ENCODE measurements at places on chromosomes 3 and 15. TPM values are rescaled to one million over a fixed set of nuclear protein-coding genes. Genes with fewer than 3 reads are reported as not detected.
A peak's percentile ranks its signal among the peaks of the same experiment; 100 is the strongest.

DNA sequence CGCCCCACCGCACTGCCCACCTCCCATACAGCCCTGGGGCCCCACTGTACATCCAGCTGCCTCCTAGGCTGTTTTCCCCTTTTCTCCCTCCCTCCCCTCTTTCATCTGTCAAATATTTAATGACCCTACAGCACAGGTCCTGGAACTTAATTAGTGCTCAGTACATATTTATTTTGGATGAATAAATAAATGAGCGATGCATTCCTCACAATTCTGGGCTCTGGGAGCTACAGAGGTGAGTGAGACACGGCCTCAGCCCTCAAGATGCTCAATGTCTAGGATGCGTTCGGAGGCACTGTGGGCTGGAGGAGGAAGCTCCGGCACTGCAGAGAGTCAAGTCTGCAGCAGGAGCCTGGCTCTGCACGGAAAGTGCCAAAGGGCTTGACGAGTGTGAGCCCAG, 175.0 kb downstream of the FAM43A start:
- H3K27ac ChIP-seq = no peak overlapping the region
- peaks cover 14% of the 10 kb centered on the region for H3K27me3 ChIP-seq
- no peaks in the 10 kb centered on the region for H3K36me3 ChIP-seq
- no peak overlapping the region for H3K4me3 ChIP-seq
- no peak for DNase-seq
- peaks cover 13% of the 10 kb centered on the region for H3K4me1 ChIP-seq

GRCh38 chr3:88131695-88132094, 18.1 kb upstream of the C3orf38 start:
- H3K36me3 ChIP-seq = peaks cover 6% of the 10 kb centered on the region
- no peak overlapping the region for H3K4me3 ChIP-seq
- peaks cover 4% of the 10 kb centered on the region for H3K4me1 ChIP-seq
- H3K27ac ChIP-seq = no peak overlapping the region

DNA sequence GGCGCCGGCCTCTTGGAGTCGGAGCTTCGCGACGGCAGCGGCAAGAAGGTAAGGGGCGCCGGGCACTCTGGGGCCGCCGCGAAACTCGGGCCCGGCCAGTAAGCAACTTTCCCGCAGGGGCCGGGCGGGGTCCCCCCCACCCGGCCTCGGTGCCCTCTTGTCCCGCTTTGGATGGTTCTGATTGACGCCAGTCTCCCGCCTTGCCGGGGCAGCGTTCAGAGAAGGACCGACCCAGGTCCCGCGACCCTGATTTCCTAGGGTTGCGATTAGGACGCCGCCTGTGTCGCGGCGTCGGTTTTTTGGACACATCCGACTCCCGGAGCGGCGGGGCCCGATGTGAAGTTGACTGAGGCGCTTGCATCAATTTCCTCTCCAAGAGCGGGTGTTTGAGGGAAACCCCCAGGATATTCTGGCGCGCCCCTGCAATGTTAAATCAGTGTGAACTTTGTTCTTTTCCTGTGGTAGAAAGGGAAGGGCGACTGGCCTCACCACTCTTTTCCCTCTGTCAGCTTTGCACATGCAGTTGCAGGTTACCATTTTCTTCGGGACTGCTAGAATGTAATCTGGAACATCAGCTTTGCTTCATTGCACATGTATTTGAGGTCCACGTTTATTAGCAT, 755 bp downstream of the PDE8A start:
- no peaks in the 10 kb centered on the region for H3K36me3 ChIP-seq
- H3K27me3 ChIP-seq = no peaks in the 10 kb centered on the region
- peak overlapping the region; percentile 78 for H3K27ac ChIP-seq
- peak overlapping the region; percentile 88 for H3K4me3 ChIP-seq
- DNase-seq = peak; percentile 18

- no peaks in the 10 kb centered on the region for H3K4me1 ChIP-seq
- no peak overlapping the region for H3K27ac ChIP-seq
- H3K4me3 ChIP-seq = no peak overlapping the region
- no peaks in the 10 kb centered on the region for H3K27me3 ChIP-seq
Measured at GRCh38 chr3:182487611-182488010, 305.7 kb upstream of the ATP11B start.

DNA sequence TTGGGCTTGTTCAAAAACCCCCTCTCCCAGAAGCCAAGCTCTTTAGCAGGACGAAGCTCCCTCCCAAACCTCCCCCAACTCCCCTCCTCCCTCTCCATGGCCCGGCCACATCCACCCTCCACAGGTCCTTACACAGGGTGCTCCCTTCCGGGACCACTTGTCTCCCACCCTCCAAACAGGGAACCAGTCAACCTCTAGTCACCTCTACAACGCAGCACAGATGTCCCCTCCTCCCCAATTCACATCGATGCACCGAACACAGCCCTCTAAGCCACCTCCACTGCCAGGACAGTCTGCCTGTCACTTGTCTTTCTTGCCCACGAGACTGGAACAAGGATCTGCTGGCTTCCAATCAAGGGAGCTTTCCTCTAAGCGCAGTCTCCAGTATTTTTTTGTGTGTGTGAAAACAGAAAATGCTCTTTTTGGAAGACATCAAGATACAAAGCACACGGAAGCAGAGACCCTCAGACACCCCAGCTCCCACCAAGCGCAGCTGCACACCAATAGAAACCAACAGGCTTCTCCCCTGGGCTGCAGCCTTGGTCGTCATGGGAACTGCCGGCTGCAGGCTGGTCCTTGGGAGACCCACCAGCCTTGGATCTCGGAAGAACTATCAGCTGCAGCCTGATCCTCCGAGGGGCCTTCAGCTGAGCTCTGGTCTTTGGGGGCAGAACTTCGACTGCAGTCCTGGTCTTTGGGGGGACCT, 26.5 kb downstream of the IQSEC1 start:
- H3K4me1 ChIP-seq = no peaks in the 10 kb centered on the region
- no peak for DNase-seq
- no peak overlapping the region for H3K4me3 ChIP-seq
- peaks cover 38% of the 10 kb centered on the region for H3K27me3 ChIP-seq
- H3K27ac ChIP-seq = no peak overlapping the region

GRCh38 chr15:58393241-58393662, 38.5 kb upstream of the LIPC start:
- peak; percentile 30 for DNase-seq
- H3K4me3 ChIP-seq = no peak overlapping the region
- H3K36me3 ChIP-seq = no peaks in the 10 kb centered on the region
- H3K27ac ChIP-seq = no peak overlapping the region
- H3K4me1 ChIP-seq = peaks cover 16% of the 10 kb centered on the region
- no peaks in the 10 kb centered on the region for H3K27me3 ChIP-seq

DNA sequence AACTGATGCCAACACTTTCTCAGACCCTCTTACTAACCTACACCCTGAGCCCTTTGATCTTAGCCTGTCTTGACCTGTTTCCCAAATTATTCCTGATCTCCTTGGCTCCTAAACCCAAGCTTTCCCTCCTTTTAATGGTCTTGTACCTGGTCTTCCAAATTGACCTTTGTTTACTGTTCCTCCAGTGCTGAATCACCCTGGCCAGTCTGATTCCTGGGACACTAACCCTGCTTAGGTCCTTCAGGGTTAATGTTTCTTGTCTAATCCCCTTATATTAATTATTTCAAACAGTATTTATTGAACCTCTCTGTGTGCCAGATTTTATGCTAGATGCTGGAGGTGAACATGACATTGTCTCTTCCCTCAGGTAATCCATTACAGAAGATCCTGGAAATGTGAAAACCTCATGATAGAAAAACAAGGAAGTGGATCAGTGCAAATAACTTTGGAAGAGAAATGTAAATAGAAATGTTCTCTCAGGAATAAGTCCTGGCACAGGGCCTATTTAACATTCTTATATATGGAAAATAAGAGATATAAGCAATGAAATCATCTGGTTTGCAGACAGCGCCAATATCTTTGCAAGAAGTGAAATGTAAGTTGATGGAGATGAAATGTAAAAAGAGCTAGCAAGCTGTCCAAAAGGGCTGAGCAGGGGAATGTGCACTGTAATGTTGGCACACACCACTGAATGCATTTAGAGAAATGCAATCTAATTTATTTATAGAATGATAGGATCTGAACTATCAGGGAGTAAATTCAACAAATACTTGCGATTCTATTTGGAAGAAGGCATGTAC, 20.7 kb downstream of the HGD start:
- no peak overlapping the region for H3K4me3 ChIP-seq
- H3K27me3 ChIP-seq = 0 out of 2 replicates have a peak, but pooled peaks cover 2% of the 10 kb centered on the region
- H3K36me3 ChIP-seq = no peaks in the 10 kb centered on the region
- H3K4me1 ChIP-seq = peaks cover 3% of the 10 kb centered on the region
- DNase-seq = peak; percentile 51

DNA sequence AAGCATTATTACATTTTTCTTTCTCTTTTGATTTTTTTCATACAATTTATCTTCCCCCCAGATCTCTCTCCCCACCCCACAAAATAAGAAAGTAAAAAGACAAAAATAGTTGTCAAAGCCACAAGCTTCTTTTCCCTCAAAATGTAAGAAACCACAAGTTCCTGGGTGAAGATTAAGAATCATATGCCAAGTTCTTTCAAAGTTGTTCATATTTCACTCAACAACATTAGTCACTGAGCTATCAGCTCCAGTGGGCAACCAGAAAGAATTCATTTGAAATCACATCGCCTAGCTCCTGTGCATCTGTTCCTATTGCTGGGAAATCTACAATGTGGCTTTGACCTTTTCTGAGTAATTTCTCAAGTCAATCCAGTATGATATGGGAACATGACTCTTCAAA, 681.6 kb upstream of the ARPP21 start:
- no peaks in the 10 kb centered on the region for H3K4me1 ChIP-seq
- no peak overlapping the region for H3K4me3 ChIP-seq
- no peaks in the 10 kb centered on the region for H3K36me3 ChIP-seq
- no peak overlapping the region for H3K27ac ChIP-seq
- no peak for DNase-seq

- no peaks in the 10 kb centered on the region for H3K36me3 ChIP-seq
- no peak overlapping the region for H3K27ac ChIP-seq
- DNase-seq = peak; percentile 25
Measured at GRCh38 chr3:50519471-50520089, 16.1 kb upstream of the CACNA2D2 start.

DNA sequence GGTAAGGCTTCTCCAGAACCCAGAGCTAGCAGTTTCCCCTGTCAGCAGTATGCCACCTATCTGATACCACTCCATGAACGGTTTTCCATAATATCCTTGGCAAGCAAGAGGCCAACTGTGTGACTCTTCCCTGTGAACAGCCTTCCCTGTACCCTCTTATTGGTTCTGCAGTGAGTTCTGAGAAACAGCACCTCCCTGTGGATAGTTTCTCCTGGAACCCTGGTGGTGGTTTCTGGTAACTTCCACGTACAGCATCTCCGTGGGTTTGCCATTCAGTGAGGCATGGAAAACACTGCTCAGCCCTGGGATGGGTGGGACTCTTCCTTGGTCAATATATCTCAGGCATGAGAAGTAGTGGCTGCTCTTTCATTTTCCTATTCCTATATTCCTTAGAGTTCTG, 19.4 kb upstream of the SERPINI2 start:
- no peak overlapping the region for H3K4me3 ChIP-seq
- DNase-seq = no peak
- no peaks in the 10 kb centered on the region for H3K27me3 ChIP-seq
- H3K4me1 ChIP-seq = no peaks in the 10 kb centered on the region
- no peaks in the 10 kb centered on the region for H3K36me3 ChIP-seq

DNA sequence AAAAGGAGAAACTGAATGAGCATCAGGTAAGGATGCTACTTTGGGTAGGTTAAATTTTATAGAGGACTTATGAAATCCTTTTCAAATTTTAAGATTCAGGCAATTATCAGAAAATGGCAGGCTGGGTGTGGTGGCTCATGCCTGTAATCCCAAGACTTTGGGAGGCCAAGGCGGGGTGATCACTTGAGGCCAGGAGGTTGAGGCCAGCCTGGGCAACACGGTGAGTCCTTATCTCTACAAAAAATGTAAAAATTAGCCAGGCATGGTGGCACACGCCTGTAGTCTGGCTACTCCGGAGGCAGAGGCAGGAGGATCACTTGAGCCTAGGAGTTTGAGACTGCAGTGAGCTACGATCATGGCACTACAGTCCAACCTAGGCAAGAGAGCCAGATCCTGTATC, 23.1 kb downstream of the DCUN1D1 start:
- H3K4me3 ChIP-seq = no peak overlapping the region
- no peak for DNase-seq
- no peak overlapping the region for H3K27ac ChIP-seq
- H3K27me3 ChIP-seq = no peaks in the 10 kb centered on the region
- peaks cover 6% of the 10 kb centered on the region for H3K4me1 ChIP-seq

- H3K27ac ChIP-seq = no peak overlapping the region
- H3K27me3 ChIP-seq = no peaks in the 10 kb centered on the region
- H3K4me3 ChIP-seq = no peak overlapping the region
- peak; percentile 96 for DNase-seq
- H3K36me3 ChIP-seq = no peaks in the 10 kb centered on the region
Measured at GRCh38 chr15:63332367-63333124, 49.1 kb downstream of the CA12 start.

- no peak for DNase-seq
- no peaks in the 10 kb centered on the region for H3K4me1 ChIP-seq
- no peak overlapping the region for H3K27ac ChIP-seq
- no peaks in the 10 kb centered on the region for H3K36me3 ChIP-seq
Measured at GRCh38 chr3:74021449-74021848, 396.7 kb upstream of the PDZRN3 start.

GRCh38 chr3:169475576-169475975, 187.9 kb downstream of the MECOM start:
- H3K27me3 ChIP-seq = no peaks in the 10 kb centered on the region
- no peak overlapping the region for H3K4me3 ChIP-seq
- no peak overlapping the region for H3K27ac ChIP-seq
- no peak for DNase-seq

GRCh38 chr3:147191795-147192385, 214.5 kb downstream of the ZIC4 start:
- no peak overlapping the region for H3K4me3 ChIP-seq
- H3K4me1 ChIP-seq = no peaks in the 10 kb centered on the region
- H3K36me3 ChIP-seq = no peaks in the 10 kb centered on the region
- H3K27ac ChIP-seq = no peak overlapping the region
- no peaks in the 10 kb centered on the region for H3K27me3 ChIP-seq

- DNase-seq = no peak
- H3K27me3 ChIP-seq = no peaks in the 10 kb centered on the region
- no peaks in the 10 kb centered on the region for H3K36me3 ChIP-seq
- no peak overlapping the region for H3K4me3 ChIP-seq
Measured at GRCh38 chr3:15820911-15821310, 23.1 kb upstream of the ANKRD28 start.

DNA sequence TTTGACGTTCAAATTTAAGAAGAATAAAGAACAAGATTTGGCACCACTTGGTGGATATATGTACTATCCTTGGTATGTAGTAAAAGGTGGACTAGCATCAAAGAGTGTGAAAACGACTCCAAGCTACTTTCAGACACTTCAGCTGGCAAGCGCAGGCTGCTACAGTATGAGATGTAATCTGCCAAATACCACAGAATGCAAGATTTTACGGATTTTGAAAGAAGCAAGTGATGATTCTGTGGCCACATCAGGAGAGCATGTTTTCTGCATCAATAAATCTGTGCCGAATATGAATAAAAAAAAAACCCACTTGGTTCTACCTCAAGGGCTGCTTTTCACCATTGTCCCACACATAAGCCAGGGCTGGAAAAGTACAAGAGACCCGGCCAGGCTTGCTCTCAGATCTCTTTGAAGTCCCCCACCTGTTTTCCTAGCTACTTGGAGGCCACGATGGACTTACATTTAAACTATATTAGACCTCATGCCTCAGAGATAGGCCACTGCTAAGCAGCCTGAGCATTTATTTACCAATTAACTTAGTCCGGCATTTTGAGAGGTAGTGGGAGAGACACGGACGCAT, 37.4 kb downstream of the MYO1E start:
- H3K27me3 ChIP-seq = no peaks in the 10 kb centered on the region
- DNase-seq = no peak
- no peak overlapping the region for H3K27ac ChIP-seq
- peaks cover 5% of the 10 kb centered on the region for H3K4me1 ChIP-seq

The KLHL40 gene
- total RNA-seq = not detected

The GHSR gene
- total RNA-seq = not detected

The PLSCR2 gene
- total RNA-seq = not detected

The CLDN16 gene
- under 0.01 TPM for total RNA-seq

The IQCF5 gene
- not detected for total RNA-seq

The NEK11 gene
- 1.9 TPM for total RNA-seq

The SLC22A14 gene
- not detected for total RNA-seq
